ENCODE measurements at places on chromosomes 3 and 15.

DNA sequence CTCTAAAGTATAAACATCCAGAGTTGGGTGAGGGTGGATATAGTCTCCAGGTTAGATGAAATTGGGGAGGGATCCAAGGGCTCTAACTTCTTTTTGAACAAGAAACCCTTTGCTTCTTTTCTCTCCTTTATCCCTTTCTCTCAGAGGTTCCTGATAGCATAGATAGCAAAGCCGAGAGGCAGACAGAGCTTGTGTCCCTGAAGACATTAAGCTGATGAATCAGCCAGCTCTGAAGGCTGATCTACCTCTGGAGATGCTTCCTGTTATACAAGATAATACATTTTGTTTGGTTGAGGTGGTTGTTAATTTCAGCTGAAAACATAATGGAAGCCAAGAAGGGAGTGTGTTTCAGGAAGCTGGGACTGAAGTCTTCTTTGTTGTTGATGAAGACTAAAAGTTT lies 193.2 kb downstream of the PDCD6IP start:
- DNase-seq: no peak

DNA sequence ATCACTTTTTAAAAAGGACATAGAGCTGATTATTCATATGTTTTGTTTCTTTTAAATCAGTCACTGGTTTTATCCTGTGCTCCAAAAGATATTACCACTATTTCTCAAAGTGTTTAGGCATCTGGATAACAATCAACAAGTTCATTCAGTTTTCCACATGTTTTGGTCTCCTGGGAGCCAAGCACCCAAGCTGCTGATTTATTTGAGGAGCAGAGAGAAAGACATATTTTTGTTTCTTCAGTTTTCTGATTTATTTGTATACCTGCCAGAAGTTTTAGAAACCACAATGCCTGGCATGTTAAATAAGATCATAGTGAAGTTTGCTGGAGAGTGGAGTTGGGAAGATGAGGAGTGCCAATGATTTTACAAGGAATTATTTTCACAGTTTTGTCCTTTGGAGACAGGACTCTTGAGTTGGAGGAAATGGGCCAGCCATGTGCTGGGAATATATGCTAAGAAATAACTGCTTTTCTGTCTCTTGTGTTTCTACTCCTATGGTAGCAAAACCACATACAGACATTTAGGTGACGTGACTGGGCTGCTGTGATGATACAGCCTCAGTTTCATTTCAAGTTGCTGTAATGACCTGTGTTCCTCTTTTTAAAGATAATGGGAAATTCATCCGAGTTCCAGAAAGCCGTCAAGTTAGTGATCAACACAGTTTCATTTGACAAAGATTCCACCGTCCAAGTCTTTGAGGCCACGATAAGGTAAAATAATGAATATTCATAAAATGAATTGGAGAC lies 11.7 kb downstream of the EDEM1 start:
- DNase-seq: no peak

DNA sequence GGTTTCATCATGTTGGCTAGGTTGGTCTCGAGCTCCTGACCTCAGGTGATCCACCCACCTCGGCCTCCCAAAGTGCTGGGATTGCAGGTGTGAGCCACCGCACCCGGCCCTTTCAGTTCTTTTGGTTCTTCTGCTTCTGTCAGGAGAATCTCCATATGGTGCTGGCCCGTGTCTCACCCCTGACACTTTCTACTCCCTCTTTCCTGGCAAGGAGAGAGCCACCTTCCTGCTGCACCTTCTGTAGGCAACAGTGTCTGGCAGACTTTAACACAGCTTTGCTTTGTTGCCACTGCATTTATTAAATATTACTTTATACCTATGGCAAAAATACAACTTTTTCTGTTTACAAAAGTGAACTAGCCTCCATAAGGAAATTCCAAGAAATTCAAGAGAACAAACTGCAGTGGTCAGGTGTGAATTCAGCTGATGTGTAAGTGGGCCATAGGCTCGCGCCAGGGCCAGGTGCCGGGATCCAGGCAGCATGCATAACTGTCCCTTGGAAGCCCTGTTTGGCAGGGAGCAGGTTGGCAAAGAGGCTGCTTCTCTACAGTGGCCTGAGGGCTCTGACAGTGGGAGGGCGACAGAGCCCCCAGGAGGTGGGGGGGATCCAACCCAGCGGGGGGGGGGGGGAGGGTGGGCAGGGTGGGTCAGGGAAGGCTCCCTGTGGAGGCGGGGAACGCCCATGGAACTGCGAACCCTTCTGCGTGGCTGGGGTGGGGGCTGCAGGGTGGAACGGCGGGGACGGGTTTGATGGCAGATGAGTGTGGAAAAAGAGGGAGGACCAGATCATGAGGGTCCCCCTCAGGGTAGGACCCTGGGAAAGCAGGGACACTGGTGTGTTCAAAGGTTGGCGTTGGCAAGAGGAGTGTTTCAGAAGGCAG lies 21.1 kb downstream of the CTSH start:
- DNase-seq: no peak

- no peak for DNase-seq
Measured at GRCh38 chr3:14550651-14551611, 10.8 kb upstream of the GRIP2 start.

DNA sequence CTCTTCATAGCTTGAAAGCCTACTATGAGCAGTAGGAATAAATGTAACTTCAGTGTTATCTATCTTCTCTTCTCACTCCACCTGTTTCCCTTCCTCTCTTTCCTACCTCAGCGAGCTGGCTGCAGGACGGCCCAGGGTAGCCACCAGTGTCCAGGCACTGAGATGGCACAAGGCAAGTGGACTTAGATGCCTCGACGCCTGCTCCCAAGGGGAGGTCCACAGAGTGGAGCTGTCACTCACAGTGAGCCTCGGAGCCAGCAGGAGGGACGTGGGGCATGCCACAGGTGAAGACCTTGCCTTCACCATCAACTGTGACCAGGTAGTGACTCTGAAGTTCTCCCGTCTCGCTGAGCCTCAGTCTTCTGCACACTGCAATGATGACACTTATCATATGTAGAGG lies 88.2 kb downstream of the PCSK6 start:
- DNase-seq: no peak

DNA sequence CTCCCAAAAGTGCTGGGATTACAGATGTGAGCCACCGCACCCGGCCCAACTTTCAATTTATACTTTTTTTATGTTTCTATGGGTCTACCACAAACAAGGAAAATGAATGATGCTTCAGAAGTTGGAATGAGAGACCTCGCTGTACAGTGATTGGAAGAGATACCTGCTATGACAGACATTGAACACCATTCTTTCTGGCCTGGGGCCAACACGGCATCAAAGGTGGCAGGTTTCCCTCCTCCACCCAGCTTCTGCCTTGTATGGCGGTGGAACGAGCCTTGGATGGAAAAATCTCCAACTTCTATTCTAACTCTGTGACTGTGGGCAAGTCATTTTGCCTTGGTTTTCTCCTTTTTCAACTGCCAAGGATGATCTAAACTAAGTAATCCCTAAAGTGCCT lies 117.8 kb upstream of the FAM174B start:
- DNase-seq: no peak

GRCh38 chr15:70158309-70159000 lies 60.7 kb upstream of the TLE3 start:
- no peak for DNase-seq

DNA sequence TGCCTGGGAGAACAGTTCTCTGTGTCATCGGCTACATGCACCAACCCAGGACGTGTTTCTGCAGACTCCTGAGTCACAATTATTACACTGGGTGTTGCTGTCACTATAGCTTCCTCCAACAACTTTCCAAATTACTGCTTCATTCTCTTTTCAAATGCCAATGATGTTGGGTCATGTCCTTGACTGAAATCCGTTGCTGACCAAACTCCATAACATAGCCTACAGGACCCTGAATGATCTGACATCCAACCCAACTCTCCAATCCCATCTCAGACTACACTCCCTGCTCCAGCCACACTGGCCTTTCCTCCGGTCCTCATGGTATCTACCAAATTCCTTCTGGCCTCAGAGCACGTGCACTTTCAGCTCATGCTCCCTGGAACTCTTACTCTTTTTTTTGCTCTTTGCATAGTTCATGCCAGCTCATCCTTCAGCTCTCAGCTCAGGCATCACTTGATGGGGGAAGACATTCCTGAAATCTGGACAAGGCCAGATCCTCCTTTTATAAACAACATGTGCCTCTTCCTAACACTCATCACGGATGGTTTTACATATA lies 108.8 kb upstream of the PTPRG start:
- DNase-seq: no peak

DNA sequence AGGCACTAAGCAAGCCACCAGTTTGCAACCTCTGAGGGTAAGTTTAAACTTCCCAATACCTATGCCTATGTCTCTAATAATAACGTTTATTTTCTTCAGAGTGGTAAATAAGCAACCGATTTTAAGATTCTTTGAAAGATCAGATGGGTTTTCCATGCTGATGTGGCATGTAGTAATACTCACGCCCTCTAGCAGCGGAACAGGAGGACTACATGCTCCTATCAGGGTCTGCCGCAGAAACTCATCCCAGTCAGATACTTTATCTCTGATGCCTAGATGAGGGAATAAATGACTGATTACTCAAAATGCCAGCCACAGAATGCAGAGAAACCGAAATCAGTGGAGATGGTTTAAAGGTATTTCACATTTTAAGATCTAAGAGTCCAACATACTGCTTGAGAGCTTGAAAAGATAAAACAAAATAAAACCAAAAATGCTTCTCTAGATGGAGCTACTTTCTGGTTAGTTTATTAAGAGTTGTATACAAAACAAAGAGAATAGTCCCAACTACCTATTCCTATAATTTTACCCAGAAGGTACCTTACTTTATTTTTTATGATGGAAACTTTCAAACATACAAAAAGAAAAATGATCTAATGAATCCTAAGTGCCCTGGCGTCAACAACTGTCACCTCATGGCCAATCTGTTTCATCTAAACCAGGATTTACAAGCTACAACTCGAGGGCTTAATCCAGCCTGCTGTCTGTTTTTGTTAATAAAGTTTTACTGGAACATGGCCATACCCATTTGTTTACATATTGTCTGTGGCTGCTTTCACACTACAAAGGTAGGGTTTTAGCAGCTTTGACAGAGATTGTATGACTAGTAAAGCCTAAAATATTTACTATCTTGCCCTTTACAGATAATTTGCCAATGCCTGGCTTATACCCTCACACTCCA lies 37.5 kb upstream of the STIMATE start:
- no peak for DNase-seq

- no peak for DNase-seq
Measured at GRCh38 chr15:42148808-42149492, 7.5 kb downstream of the PLA2G4F start.

- no peak for DNase-seq
Measured at GRCh38 chr3:191702121-191702520, 241.2 kb downstream of the PYDC2 start.

GRCh38 chr15:78438619-78439285 lies 736 bp downstream of the IREB2 start:
- no peak for DNase-seq

- no peak for DNase-seq
Measured at GRCh38 chr3:42524751-42525150, 22.3 kb downstream of the VIPR1 start.

DNA sequence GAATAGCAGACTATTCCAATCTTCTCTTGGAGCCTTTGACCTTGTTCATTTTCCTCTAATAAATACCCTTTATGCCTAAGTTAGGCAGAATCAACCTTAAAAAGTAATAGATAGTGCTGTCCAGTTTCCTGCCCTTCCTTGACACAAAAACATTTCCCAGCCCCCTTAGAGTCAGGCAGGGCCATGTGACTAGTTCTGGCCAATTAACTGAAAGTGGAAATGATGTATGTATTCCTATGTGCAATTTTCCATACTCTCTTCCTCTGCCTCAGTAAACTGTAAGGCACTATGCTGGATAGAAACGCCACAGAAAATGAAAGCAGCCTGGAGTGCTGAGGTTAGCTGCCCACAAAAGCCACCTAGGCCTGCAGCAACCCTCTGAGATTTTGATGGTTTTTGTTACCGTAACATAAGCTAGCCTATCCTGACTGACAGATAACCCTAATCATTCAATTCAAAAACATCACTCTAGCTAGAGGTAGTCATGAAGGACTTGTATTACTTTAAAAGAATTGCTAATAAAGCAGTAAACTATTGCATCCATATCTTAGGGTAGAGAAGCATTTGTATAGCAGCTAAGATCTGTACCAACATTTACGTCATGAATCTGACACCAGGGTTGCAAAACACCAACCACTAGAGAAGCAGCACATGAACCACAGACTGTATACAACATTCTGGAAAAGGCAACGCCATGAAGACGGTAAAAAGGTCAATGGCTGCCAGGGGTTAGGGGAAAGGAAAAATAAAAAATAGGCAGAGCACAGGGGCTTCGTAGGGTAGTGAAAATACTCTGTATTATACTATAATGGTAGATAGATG lies 112.9 kb downstream of the ULK4 start:
- no peak for DNase-seq

- DNase-seq: no peak
Measured at GRCh38 chr15:23913635-23914034, 226.5 kb upstream of the NDN start.

- DNase-seq: no peak
Measured at GRCh38 chr3:4714045-4714444, 220.9 kb downstream of the ITPR1 start.

DNA sequence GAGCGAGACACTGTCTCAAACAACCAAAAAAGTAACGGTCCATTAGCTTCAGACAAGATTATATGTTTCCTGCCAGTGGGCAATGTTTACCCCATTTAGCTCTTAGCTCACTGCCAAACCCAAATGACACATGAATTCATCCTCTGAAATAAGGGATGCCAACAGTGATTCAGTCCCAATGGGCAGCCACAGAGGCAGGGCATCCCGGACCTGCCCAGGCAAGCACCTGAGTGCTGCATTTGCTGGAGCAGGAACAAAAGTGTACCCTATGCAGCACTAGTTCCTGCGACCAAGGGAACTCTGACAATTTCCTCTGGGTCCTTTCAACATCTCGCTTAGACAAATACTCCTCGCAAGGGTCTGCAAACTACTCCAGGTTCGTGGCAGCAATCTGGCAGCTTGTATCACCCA lies 8.0 kb downstream of the IP6K2 start:
- DNase-seq: no peak

GRCh38 chr3:32401126-32401525 lies 9.5 kb downstream of the CMTM7 start:
- DNase-seq: peak; percentile 20

DNA sequence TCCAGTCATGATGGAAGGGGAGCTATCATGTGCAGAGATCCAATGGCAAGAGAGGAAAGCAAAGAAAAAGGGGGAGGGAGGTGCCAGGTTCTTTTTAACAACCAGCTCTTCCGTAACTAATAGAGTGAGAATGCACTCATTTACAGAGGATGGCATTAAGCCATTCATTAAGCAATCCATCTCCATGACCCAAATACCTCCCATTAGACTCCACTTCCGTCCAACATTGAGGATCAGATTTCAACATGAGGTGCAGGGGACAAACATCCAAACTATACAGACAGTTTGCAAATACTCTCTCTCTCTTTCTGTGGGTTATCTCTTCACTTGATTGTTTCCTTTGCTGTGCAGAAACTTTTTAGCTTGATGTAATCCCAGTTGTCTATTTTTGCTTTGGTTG lies 21.2 kb downstream of the ZDHHC23 start:
- DNase-seq: no peak

DNA sequence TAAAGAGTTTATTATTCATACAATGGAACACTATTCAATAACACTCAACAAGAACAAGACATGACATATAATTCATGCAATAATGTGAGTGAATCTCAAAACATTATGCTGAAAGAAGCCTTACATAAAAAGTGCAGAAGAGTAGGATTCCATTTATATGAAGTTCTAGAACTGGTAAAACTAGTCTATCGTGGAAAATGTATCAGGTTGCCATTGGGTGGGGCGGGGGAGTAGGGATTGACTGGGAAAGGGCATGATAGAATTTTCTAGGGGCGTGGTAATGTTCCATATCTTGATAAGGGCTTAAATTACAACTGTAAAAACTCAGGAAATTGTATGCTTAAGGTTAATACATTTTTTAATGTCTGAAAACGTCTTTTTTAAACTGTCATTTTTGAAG lies 247.9 kb downstream of the SATB1 start:
- DNase-seq: no peak

All from DMS79 treated with DMSO at 0.1 percent for 48 hours (cell line).